Endothelial cell (in vitro differentiated cells): ENCODE measurements at places on chromosomes 2 and 18. TPM values are rescaled to one million over a fixed set of nuclear protein-coding genes. Genes with fewer than 3 reads are reported as not detected.

FHOD3 gene
- 0.67 TPM for total RNA-seq

CHCHD5 gene
- total RNA-seq = 27.4 TPM

DNA sequence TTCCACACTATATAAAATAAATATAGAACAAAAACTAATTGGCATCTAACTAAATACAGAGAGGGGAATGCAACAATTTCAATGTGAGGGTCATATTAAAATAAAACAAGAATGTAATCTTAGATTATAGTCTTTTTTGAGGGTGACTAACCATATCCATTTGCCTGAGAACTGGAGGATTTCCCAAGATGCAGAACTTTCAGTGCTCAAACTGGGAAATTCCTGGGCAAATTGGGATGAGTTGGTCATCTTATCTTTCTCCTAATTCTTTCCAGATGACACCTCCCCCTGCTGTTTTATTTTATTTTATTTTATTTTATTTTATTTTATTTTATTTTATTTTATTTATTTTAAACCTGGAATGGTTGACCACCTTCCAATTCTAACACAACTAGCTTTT is 846.2 kb downstream of the SLC4A3 start:
- DNase-seq = no peak

- no peak for DNase-seq
Measured at GRCh38 chr18:77374446-77374805, 124.8 kb downstream of the GALR1 start.

GRCh38 chr2:26189123-26189522 is 16.2 kb downstream of the GAREM2 start:
- DNase-seq = no peak

GRCh38 chr2:173802518-173802917 is 162.7 kb downstream of the SP3 start:
- DNase-seq = no peak

GRCh38 chr2:119174216-119174992 is 15.9 kb upstream of the C1QL2 start:
- peak; percentile 80 for DNase-seq

DNA sequence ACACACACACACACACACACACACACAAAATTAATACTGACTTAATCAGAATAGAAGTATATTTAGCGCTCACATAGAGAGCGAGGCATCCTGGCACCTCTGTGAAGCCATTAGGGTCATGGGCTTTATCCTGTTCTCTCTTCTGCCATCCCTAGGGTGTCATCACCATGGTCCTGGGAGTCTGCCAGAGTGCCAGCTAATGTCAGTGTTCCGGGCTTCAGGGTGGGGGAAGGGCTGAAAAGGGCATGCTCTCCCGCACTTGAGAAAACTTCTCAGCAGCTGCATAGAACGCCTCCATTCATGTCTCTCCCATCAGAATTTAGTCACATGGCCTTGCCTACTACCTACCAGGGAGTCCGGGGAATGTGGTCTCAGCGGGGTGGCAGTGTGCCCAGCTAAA is 19.7 kb upstream of the DYNC2LI1 start:
- no peak for DNase-seq
